ENCODE measurements at places on chromosomes 6 and 20. TPM values are rescaled to one million over a fixed set of nuclear protein-coding genes. Genes with fewer than 3 reads are reported as not detected.

CDH4 gene
- 4.2 TPM for total RNA-seq

TFAP2A gene
- total RNA-seq, result not detected

PPIL6 gene
- total RNA-seq, result 1.5 TPM

HM13 gene
- total RNA-seq, result 103 TPM

CRIP3 gene
- total RNA-seq, result 18.8 TPM

DNA sequence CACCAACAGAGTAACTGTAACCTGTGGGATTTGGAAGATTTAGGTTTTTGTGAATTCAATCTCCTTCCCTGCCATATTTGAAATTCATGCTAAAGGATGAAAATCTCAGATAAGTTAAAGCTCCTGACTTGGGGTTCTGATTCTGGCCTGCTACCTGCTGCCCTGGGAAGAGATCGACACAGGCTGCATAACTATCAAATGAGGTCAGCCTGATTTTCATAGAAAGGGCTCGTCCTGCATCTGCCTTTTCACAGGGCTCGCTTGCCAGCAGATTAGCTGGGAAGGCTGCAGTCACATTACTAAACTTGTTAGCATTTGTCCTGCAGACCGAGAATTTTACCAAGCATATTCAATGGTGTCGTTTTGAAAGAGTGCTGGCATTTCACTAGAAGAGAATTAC lies 14.6 kb downstream of the GCLC start:
- DNase-seq, result peak; percentile 72

GRCh38 chr6:11317885-11318771 lies 85.7 kb upstream of the NEDD9 start:
- peak; percentile 19 for DNase-seq

GRCh38 chr6:55569638-55570037 lies 9.4 kb downstream of the HMGCLL1 start:
- DNase-seq, result no peak

DNA sequence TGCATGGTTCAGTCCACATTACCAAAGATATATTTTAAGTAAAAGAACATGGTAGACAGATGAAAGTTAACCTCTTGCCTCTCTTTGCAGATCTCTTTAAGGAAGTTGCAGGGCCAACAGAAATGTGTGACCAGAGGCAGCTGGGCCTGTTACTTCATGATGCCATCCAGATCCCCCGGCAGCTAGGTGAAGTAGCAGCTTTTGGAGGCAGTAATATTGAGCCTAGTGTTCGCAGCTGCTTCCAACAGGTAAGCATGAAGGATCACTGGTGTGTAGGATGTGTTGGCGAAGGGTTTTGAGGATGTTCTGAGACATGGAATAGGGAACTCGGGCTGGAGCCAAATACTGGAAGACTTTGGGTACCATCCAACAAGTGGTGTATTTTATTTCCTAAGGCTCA lies 508.6 kb downstream of the UTRN start:
- no peak for DNase-seq

DNA sequence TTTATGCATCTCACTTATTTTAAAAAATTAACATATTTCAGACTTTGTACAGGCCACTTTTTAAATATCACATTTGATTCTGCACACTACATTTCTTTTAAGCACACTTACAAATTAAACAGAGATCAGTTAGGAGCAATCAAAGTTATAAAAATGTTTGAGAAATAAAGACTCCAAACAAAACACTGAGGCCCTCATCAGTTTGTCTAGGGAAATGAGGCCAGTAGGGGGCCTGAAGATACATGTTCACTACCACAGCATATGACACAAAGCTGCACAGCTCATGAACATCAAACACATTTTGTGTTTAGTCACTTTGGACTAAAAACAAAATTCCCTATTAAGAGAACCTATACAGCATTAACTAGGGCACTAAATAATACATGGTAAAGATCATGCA lies 180.5 kb downstream of the PDE7B start:
- no peak for DNase-seq

DNA sequence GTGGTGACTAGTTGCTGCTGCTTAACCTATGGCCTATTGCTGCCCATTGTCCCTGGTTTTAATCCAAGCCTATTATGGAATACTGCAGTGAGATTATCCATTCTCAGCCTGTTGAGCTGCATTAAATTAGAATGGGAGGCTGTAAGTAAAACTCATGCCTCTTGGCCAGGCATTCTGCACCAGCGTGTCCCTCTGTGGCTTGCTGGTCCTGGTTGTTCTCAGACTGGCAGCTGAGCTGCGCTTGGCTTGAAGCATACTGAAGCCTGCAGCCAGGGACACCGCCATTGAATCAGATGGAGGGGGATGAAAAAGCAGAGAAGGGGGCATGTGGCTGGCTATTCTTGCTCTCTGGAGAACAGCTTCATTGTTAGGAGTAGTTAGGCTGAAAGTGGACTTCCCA lies 15.6 kb downstream of the LRRN4 start:
- no peak for DNase-seq

DNA sequence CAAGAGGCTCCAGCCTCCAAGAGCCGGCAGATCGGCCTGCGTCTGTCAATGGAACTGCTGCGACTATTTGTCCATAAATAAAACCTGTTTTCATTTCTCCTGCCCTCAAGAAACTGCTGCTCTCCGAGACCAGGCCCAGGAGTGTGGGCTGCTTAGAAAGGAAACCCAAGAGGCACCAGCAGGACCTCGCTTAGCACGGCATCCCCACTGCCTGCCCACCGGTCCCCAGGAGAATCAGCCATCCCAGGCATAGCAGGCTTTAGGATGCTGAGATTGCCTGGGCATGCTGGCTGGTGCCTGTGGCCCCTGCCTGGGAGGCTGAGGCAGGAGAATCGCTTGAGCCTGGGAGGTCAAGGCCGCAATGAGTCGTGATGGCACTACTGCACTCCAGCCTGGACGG lies 17.6 kb downstream of the NTSR1 start:
- DNase-seq, result no peak

DNA sequence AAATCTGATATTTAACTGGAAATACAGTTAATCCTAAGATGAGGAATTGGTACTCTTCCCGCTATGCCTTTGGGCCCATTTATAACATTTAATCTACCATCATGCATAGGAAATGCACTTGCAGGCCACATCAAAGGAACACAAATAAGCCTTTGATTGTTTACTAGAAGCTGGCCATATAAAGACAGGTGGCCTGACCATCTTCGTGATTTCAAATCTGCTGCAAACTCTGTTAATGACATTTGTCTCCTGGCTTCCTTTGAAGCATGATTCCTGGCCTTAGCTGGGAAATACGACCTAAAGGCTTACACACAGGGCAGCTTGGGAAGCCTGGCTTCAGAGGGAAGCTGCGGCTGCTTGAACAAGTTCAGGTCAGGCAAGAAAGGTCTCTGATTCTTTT lies 552.1 kb downstream of the CDH26 start:
- no peak for DNase-seq

- no peak for DNase-seq
Observed at GRCh38 chr6:111447051-111447450, 36.0 kb downstream of the REV3L start.

DNA sequence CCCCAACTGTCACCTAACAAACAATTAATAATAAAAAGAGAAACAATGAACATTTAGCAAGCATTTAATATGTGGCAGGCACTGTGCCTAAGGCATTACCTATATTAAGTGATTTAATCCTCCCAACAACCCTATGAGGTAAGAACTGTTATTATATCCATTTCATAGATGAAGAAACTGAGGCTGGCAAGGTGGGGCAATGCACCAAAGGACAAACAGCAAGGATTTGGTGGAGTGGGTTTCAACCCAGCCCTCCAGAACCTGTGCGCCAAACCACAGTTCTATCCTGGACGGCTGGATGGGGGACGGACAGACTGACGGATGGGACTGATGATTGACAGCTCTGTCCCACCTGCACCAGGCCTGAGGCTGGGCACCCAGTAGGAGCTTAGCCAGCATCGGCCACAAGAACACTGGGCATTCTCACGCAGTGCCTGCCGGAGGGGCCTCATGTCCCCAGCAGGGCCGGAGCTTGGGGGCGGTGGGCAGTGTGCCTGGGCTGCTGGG lies 24.6 kb downstream of the NOL4L start:
- DNase-seq, result no peak

DNA sequence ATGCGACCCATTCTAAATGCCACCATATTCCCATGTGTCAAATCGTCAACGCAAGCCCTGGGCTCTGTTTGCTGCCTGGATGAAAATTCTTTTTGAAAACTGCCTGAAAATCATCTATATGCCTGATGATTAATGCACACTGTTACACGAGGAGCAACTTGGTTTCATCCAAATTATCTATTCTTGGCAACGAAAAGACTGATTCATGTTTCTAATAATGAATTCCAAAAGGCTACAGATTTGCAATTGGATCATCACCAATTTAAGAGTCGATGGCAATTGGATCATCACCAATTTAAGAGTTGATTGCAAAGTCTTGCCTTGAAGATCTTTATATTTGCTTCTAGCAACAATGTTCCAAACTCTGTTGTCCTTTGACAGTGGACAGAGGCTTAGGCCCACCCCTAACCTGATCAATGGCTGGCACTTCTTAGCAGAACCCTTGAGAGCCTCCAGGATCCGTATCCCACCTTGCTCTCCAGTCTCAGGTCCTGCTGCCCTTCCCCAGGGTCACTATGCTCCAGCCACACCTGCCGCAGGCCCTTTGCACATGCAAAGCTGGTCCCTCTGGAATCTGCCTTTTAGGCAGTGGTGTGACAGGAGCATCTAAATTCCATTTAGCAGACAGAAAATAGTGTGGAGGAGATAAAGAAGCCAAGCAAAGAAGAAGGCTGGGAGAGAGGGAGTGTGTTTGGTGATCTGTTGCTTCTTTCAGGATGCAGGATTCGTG lies 460.9 kb upstream of the SULF2 start:
- no peak for DNase-seq

DNA sequence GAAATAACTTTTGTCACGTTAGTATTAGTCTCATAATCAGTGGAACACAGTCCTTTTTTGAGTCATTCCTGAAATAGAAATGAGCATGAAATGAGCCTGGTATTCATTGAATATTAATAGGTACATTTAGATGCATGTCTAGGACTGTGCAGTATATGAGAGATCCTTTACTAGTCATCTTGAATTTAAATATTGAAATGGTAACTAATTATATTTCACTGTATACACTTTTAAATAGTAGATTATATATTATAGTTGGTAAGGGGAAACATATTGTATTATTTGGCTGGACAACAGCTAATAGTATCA lies 59.4 kb downstream of the RSPO3 start:
- no peak for DNase-seq

DNA sequence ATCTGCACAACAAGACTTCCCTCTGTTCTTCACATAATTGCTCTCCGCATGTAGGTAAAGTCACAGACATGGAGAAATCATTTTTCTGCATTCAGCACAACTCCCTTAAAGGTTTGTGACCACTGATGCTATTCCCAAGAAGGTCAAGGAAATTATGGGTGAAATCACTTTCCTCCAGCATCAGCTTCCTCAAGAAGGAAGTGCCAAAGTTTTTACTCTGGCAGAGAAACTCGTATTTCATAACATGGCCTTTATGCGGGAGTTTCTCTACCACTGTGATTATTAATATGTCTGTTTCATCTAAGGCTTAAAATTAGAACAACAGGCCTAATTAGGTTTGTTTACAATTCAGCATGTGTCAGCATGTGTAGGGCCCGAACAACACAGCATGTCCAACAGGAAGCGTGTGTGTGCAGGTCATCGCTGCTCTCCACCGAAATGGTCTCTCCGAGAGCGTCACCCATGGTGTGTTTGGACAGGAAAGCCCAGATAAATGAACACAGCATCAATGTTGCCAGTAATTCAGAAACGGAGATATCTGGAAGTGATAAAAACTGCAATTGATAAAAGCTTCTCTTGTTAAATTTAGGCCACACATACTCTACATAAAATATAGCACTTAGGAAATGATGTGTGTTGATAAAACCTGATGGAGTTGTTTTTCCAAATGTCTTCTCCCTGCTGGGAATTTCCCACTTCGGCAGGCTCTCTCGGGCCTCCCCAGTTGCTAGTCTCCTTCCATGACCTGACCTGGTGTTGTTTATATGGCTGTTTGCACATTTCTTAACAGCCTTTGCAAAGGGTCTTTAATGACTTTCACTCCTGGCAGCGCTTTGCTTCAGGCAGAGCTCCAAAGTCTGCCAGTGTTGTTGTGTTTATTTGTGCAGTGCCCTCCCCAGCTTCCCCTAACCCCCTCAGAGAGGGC lies 265.1 kb upstream of the CEP162 start:
- no peak for DNase-seq

GRCh38 chr6:89385846-89386245 lies 26.2 kb downstream of the RRAGD start:
- DNase-seq, result no peak

- DNase-seq, result no peak
Observed at GRCh38 chr20:57680131-57680716, 29.6 kb downstream of the PMEPA1 start.

Measured in GM23338 (cell line).